Cardiac muscle cell (in vitro differentiated cells and primary cell): ENCODE measurements at places on chromosomes 3 and 15. TPM values are rescaled to one million over a fixed set of nuclear protein-coding genes. Genes with fewer than 3 reads are reported as not detected.

DNA sequence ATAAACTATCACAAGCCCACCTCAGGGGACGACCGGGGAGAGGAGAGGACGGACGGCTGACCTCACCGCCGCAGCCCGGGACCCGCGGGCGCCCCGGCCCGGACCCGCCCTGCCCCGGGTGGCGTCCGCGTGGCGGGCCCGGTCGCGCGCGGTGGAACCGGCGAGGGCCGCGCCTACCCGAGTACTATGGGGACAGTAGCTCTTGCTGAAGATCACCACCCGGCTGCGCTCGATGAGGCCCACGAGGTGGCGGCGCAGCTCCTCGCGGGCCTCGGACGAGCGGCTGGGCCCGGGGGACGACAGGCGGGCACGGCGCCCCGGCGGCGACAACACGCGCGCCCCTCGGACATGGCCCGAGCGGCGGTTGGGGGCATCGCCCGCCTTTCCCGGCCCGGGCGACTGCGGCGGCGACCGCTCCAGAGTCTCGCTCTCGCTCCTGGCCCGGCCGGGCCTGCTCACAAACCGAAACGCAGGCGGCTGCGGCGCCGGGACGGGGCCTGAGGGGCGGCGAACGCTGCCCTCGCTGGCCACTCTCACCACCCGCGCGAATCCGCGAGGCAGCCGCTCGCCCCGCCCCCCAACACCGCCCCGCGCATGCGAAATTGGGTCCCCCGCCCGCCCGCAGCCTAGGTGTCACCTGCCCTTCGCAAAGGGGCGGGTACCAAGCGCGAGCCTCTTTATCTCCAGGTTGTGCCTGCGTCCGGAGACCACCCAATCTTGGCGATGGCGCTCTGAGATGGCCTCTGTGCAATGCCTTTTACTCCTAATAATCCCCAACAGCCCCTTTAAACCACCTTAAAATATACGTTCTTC lies at the start of gene TXNRD3:
Gene TXNRD3, minus strand, starts transcription at position 554 of the 813 bp plus-strand sequence.
- DNase-seq = peak; percentile 78

DNA sequence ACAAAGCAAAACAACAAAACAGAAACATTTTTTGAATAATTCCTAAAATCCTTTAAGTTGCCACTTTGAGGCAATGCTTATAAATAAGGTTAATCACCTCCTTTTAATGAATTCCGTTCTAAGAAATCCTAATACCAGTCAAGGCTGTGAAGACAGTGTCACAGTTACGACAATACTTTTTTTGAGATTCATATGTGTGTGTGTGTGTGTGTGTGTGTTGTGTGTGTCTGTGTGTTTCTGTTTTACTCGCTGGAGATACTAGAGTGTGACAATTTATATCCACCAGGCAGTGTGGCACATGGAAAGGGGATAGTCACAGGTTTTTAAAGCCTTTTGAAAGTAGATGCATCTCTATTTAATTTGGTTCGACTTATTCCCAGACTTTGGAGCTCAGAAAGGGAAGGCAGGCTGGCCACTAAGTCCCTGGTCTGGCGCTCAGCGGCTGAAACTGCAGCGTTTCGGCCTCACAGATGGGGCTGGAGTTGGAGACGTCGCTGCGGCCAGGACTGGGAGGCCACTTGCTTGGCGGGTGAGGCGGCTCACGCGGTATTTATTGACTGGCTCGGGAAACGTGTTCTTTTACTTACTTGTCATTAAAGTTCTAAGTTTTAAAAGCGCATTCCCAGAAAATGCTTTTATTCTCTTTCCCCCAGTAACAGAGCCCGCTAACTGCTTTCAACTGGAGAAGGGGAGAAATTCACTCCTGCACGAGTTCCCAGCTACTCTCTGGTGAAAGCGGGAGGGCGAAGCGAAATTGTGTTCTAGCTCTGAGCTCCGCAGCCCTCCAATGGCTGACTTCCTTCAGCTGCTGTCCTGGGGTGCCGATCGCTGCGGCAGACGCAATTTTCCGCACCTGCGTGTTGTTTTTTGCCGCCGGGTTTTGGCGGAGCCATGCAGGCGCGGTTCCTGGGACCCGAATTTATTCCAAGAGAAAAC lies 13.7 kb downstream of the ZIC1 start:
- DNase-seq = no peak

DNA sequence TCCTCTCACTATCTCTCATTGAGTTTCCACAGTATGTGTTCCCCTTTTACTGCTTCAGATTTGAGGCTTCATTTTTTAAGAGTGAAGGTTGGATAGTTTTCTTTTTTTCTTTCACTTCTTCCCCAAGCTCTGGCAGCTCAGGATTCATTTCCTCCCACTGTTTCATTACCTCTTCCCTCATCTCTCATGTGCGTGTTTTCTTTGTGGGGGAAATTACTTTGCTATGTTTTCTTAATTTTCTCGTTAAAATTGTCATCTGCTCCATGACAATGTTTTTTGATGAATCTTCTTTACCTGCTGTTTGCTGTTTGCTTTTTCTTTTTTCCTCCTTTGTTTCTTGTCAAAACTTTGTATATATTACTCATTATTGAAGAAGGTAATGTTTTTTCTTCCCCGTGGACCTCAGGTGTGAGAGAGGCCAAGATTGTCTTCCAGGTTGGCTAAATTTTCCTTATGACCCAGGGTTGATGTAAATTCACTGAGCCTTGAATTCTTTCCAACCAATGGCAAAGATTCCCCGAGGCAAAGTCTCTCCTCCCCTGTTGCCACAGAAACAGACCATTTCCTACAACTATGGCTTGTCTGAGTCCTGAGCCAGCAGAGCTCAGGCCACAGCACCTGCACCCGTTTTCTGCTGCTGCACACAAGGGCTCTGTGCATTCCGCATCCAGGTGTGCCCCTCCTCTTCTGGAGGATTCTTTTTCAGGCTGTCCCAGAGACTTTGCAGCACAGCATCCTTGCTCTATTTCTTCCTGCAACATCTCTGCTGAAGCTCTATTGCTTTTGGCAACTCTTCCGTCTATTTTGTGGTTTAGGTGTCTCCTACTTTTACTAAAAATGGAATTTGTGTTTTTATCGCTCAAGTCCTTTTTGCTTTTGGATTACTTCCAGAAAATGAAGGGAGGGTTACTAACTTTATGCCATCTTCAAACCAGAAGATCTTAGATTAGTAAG lies 66.1 kb downstream of the NOX5 start:
- DNase-seq = peak; percentile 67

DNA sequence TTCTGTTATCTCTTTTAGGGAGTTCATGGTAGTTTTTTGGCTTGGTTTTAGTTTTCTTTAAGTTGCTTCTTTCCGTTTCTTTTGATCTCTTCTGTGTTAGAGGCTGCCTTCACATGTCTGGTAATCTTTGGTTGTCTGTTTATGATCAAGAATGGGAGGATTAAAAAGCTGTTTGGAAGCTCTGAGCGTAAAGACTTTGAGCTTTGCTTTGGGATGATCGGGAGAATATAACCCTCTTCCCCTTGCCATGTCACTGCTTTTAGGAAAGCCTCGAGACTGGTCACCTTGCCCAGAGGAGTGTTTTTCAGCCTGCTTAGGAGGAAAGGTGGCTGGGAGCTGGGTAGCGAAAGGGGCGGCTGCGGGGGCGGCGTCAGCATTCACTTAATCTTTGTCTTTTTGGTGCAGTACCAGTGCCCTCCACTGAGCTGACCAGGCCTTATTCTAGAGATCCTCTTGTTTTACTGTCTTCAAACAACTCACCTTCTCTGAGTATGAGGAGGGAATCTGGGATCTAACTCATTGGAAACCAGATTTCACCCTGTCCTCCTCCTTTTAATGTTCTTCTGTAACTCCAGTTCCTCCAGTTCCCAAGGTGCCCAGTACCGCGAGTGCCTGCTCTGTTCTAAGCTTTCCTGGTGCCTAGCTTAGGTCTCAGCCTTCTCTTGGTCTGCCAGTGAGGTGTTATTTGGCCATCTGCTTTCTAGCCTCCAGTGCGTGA lies 15.5 kb downstream of the TATDN2 start:
- DNase-seq = peak; percentile 62

The KNL1 gene
- polyA plus RNA-seq = 1.4 and 12.1 TPM in 2 replicates

DNA sequence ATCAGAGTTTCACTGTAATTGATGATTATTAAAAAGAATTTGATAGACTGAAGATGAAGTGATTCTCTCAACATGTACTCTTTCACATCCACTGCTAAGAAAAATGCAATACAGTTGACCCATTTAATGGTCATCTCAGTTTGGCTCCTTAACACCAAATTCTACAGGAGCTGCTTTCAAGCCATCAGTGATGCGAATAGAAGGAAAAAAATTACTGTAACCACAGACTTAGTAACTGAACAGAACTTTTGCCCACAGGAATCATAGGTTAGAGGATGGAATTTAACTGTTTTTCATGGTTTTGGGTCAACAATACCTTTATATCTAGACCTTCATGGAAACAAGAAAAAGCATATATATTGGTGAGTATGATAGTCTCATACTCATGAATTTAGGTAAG lies 633.5 kb downstream of the CADM2 start:
- DNase-seq = no peak

- DNase-seq = no peak
Observed at GRCh38 chr3:73114711-73115110, 53.3 kb downstream of the EBLN2 start.

DNA sequence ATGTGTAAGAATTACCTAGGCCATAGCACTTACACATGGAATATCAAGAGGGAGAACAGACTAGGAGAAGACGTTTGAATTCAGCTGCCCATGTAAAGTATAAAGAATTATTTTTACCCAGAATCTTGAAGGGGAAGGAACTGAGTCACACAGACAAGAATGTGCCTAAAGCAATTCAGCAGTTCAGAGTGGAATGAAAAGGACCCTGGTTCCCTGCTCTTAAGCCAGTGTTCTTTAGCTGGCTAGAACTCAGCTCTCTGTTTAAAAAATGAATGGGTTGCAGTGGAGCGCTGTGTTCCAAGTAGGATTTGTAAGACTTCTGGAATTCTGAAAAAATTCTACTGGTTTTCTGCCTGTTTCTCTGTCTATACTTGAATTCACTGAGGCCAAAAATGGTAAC lies 440.2 kb downstream of the LPP start:
- peak; percentile 90 for DNase-seq

The ZNF148 gene
- 26.1 and 40.4 TPM in 2 replicates for polyA plus RNA-seq

The FSIP1 gene
- polyA plus RNA-seq = 0.15 and 1.2 TPM in 2 replicates

DNA sequence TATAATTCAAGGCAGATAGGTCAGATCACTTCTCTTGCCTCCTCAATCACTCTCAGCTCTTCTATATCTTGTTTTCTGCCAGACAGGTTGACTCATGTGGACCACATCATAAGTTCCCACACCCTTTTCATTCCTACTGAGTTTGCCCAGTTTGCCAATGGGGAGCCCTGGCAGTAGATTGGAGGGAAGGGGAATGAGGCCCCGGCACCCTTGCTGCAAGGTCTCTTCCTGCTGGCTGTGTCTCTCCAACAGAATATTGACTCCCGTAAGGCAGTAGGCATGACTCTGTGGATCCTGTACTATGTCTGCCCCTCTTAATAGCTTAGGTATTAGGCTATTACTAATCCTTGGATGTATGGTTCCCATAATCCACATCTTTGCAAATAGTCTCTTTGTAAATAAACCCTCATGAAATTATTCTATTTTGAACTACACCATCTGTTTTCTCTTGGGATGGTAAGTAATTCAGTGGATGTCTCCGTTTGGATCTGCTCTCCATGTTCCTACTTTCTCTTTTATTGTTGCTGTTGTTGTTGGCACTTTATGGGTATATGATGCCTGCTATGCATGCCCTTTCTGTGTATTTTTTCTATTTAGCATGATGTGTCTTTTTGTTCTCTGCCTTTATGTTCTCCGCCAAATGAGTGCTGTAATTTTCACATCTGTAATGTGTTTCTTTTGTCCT lies 65.5 kb upstream of the DCBLD2 start:
- DNase-seq = no peak

The GP5 gene
- polyA plus RNA-seq = 0.21 TPM in 1 of 2 replicates, not detected in the other

GRCh38 chr3:52095990-52096775 lies 39.8 kb upstream of the DUSP7 start:
- DNase-seq = no peak

DNA sequence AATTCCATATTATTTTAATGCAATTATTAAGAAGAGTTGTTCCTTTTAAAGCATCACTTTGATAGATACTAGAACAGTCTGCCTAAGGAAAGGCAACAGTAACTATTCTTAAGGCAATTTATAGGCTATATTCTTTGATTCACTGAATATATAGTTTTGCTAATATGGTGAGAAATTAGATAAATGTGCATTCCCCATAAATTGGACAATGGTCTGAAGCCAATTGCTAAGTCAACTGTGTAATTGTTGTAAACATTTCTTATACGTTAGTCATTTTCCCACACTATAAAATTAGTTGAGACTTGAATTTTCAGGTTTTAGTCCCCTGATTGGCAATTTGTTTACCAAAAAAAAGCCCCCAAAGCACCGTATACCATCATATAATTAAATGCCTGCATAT lies 263.0 kb upstream of the NECTIN3 start:
- DNase-seq = no peak

The SLC51B gene
- polyA plus RNA-seq = not detected in 2 replicates

GRCh38 chr15:87689716-87690115 lies 566.8 kb downstream of the NTRK3 start:
- DNase-seq = no peak

The ARPC4 gene
- 111 and 138 TPM in 2 replicates for polyA plus RNA-seq

DNA sequence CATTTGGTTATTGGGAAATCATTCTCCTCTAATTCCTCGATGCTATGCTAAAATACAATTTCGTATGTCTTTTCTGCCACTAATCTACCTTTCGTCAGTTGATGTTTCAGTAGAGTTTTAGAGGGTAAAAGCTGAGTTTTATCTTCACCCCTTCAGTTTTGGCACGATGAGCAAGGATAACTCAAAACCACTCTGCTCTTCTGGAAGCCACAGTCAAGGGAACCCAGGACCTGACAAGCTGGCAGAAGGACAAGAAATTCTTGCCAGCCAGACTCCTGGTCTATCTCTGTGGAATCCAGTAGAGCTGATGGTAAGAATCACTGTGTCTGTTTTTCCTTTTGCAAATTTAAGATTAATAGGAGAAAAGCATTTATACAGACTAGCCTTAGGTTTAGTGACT lies 414.4 kb upstream of the LRRC3B start:
- DNase-seq = no peak

GRCh38 chr3:14203521-14204079 lies 25.0 kb downstream of the LSM3 start:
- DNase-seq = peak; percentile 79

- DNase-seq = no peak
Observed at GRCh38 chr3:50268703-50269451, at the start of gene SEMA3B. SEMA3B (plus strand) TSS chr3:50269147; CDS start chr3:50269241, 94 bp downstream.

The DYNLT2B gene
- 81.7 and 86.5 TPM in 2 replicates for polyA plus RNA-seq

The ZNF620 gene
- polyA plus RNA-seq = 8.3 and 10.2 TPM in 2 replicates

GRCh38 chr3:120244834-120245225 lies 40.2 kb downstream of the GPR156 start:
- no peak for DNase-seq

GRCh38 chr3:73136941-73137340 lies 75.5 kb downstream of the EBLN2 start:
- no peak for DNase-seq

DNA sequence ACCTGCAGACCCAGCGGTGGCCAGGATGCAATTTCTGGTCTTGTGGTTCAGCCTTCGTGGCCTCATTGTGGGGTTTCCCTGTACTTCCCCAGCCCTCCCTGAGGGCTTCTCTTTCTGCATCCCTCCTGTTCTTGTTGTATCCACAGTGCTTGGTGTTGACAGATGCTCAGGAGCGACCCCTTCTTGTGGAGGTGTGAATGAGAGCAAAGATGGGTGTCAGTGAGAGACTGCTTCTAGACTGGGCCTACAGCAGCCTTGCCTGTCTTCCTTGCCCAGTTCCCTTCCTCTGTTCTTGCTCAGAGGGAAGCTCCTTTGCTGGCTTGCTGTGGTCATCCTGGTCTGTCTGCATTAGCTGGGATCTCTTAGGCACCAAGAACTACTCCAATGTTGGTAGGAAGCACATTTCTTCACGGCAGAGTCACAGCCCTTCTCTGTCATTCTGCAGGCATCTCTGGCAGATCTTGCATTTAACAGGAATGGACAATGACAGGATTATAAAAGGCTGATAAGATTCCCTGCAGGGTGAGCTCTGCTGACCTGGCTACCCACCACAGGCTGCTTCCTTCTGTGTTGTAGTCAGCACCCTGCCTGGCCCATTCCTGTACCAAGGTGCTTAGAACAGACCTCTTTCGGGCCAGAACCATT lies 317.8 kb upstream of the C2CD4B start:
- peak; percentile 46 for DNase-seq
